ENCODE measurements at places on chromosomes 1 and 21. TPM values are rescaled to one million over a fixed set of nuclear protein-coding genes. Genes with fewer than 3 reads are reported as not detected.

GRCh38 chr1:2311184-2312032 lies 79.9 kb downstream of the MORN1 start:
- peak overlapping the region; percentile 92 for H3K27ac ChIP-seq
- DNase-seq, result peak; percentile 70
- H3K27me3 ChIP-seq, result peaks cover 12% of the 10 kb centered on the region
- H3K4me3 ChIP-seq, result no peak overlapping the region

DNA sequence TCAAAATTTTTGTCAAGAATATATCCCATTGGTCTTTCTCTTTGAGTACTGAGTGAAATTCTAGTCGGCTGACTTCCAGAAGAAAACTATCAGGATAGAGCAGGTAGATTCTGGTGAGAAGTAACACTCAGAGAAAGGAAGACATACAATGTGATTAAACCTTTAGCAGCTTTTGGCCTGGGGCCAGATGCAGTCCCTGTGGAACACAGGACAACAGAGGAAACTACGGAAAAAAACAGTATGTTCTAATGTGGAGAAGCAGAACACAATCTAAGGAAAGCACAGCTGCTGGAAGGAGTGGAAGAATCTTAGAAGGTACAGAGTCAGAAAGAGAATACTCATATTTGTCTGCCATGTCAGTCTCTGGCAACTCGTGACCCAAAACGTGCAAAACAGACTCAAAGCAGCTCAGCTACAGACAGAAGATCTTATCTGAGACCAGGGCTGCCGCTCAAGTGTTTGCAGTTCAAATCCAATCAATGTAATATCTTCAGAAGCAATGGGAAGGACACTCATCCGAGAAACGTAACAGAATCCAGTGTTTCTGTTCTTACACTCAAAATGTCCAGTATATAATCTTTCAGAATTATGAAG lies 283.8 kb downstream of the MRPL39 start:
- no peak overlapping the region for H3K4me3 ChIP-seq
- H3K4me1 ChIP-seq, result no peaks in the 10 kb centered on the region
- no peak for DNase-seq
- no peaks in the 10 kb centered on the region for H3K36me3 ChIP-seq
- no peaks in the 10 kb centered on the region for H3K27me3 ChIP-seq
- no peak overlapping the region for H3K27ac ChIP-seq

- peaks cover 18% of the 10 kb centered on the region for H3K4me1 ChIP-seq
- H3K27me3 ChIP-seq, result no peaks in the 10 kb centered on the region
- no peaks in the 10 kb centered on the region for H3K36me3 ChIP-seq
- DNase-seq, result peak; percentile 56
These were observed 35.8 kb downstream of the PLEKHA6 start for GRCh38 chr1:204323887-204324286.

The SCAMP3 gene
- total RNA-seq, result 15.8 TPM

GRCh38 chr1:233518344-233518743 lies 95.6 kb upstream of the KCNK1 start:
- no peaks in the 10 kb centered on the region for H3K36me3 ChIP-seq
- H3K4me1 ChIP-seq, result no peaks in the 10 kb centered on the region
- no peak overlapping the region for H3K4me3 ChIP-seq
- DNase-seq, result peak; percentile 42

The OR2L13 gene
- total RNA-seq, result not detected

- no peaks in the 10 kb centered on the region for H3K4me1 ChIP-seq
- no peak for DNase-seq
- no peaks in the 10 kb centered on the region for H3K36me3 ChIP-seq
- no peak overlapping the region for H3K4me3 ChIP-seq
These were observed 131.4 kb upstream of the COL6A1 start for GRCh38 chr21:45850181-45850580.

The ERICH3 gene
- not detected for total RNA-seq

The E2F2 gene
- total RNA-seq, result 27.8 TPM

DNA sequence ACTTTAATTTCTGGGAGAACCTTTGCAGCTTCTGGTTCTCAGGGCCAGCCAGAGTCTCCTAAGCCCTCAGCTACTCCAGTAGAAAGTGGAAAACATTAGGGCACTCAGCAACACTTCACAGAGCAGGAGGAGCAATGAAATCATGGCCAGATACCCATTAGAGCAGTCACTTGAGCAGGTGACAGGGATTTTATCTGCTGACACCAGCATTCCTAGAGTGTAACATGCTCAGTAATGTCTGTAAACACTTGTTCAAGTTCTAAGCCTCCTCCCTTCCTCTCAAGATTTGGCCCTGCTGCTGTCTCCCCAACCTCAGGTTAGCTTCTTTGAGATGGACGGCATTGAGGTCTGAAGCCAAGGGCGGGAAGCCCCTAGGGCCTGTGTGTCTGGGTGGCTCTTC lies 218.0 kb downstream of the GRIK3 start:
- peaks cover 48% of the 10 kb centered on the region for H3K27me3 ChIP-seq
- H3K4me1 ChIP-seq, result no peaks in the 10 kb centered on the region
- no peak overlapping the region for H3K27ac ChIP-seq
- DNase-seq, result no peak

DNA sequence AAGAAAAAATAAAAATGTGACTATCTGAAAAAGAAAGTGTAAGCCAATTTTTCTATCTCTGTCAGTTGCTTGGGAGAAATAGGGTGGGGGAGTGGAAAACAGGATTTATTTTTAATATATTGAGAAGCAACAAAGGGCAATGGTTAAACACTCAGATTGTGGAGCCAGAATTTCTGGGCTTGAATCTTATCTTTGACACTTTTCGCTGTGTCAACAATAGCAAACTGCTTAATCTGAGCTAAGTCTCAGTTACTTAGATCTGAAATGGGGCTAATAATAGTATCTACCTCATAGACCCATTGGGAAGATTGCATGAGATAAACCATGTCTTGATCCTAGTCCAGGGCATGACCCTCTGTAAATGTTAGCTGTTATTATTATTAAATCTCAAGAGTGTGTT lies 468.1 kb downstream of the ADGRL2 start:
- H3K36me3 ChIP-seq, result no peaks in the 10 kb centered on the region
- H3K27me3 ChIP-seq, result no peaks in the 10 kb centered on the region
- no peak overlapping the region for H3K4me3 ChIP-seq

The PI4KB gene
- 108 TPM for total RNA-seq

The NBPF4 gene
- not detected for total RNA-seq

GRCh38 chr1:183600136-183600535 lies 9.9 kb upstream of the NCF2 start:
- H3K27me3 ChIP-seq, result no peaks in the 10 kb centered on the region
- H3K36me3 ChIP-seq, result no peaks in the 10 kb centered on the region
- H3K27ac ChIP-seq, result peak overlapping the region; percentile 26
- no peak for DNase-seq

The MRAP gene
- not detected for total RNA-seq

The S100A16 gene
- 192 TPM for total RNA-seq

DNA sequence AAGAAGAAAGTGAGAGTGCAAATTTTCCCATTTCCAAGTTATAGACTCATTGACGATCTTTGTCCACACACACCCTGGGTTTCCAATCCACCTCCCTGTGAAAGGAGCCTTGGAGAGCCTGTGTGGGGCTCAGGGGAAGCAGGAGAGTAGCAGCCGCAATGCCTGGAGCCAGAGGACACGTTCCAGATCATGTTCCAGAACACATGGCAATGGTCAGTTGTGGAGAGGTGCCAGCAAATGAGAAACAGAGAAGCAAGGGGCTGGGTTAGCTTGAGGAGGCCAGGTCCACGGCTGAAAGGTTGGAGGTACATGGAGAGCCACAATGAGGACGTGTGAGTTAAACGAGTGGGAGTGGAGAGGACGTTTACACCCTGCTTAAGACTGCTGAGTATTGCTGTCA lies 33.0 kb upstream of the SIPA1L2 start:
- peaks cover 4% of the 10 kb centered on the region for H3K4me1 ChIP-seq
- no peaks in the 10 kb centered on the region for H3K27me3 ChIP-seq
- no peak overlapping the region for H3K27ac ChIP-seq
- H3K4me3 ChIP-seq, result no peak overlapping the region
- no peak for DNase-seq

The LRRC41 gene
- total RNA-seq, result 110 TPM

DNA sequence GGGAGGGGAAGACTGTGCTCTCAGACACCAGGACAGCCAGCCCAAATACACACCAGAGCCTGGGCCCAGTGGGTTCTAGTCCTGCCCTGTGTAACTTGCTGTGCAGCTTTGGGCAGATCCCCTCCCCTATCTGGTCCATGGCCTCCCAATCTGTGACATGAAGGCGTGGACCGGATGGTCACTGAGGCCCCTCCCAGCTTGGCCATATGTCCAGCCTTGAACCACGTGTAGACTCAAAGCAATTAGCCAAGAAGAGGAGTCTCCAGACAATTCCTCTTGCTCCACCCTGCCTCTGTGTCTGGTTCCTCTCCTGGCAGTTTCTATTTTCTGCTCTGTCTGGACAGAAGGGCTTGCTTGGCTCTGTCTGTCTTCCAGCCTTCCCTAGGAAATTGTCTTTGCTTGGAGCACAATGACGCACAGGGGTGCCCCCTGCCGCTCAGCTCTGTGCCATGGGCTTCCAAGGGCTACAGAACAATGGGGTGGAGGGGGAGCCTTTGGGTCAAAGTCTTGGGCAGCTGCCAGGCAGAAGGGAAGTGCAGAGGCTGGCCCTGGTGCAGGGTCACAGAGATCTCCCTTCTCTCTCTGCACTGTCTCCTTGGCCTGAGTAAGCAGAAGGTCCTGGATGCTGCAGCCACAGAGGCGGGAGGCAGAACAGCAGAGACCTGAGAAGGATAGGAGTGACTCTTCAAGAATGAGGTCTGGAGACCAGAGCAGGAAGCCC lies 66.1 kb downstream of the TENT5C start:
- no peaks in the 10 kb centered on the region for H3K36me3 ChIP-seq
- peak; percentile 76 for DNase-seq
- peak overlapping the region; percentile 4 for H3K27ac ChIP-seq
- H3K4me1 ChIP-seq, result peaks cover 55% of the 10 kb centered on the region
- H3K27me3 ChIP-seq, result no peaks in the 10 kb centered on the region

DNA sequence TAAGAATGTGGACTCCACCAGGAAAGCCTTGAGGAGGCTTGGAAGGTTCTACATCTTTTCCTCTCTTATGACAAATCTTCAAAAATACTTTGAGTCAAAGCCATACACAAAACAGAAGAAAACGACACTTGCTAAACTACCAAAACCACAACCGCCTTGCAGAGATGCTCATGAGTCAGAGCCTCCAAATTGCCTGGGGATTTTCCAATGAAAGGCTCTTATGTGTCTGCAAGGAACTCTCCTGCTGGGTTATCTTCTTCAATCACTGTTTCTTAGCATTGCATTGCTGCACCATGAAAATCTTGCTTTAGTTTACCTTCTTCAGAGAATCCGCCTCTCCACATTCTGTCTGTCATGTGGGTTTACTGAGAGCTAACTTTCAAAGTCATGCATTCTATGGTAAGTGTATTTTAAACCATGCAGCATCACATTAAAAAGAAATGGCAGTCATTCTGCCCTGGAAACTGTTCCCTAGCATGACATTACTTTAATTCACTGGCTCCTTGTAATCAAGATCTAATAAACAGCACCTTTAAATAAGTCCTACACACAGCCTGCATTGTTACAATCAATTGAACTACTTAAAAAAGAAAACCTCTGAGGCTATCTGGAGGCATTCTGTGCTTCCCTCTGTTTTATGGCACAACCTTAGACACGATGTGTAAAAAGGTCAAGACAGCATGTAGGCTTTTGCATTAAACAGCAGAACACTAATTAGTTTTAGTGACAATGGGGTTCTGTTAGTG lies 210.0 kb upstream of the FOXD3 start:
- no peaks in the 10 kb centered on the region for H3K4me1 ChIP-seq
- no peak overlapping the region for H3K4me3 ChIP-seq
- H3K36me3 ChIP-seq, result no peaks in the 10 kb centered on the region
- no peaks in the 10 kb centered on the region for H3K27me3 ChIP-seq

- no peak overlapping the region for H3K4me3 ChIP-seq
- no peaks in the 10 kb centered on the region for H3K36me3 ChIP-seq
- peaks cover 77% of the 10 kb centered on the region for H3K4me1 ChIP-seq
These were observed 15.2 kb downstream of the LAMC1 start for GRCh38 chr1:183038333-183038866.

DNA sequence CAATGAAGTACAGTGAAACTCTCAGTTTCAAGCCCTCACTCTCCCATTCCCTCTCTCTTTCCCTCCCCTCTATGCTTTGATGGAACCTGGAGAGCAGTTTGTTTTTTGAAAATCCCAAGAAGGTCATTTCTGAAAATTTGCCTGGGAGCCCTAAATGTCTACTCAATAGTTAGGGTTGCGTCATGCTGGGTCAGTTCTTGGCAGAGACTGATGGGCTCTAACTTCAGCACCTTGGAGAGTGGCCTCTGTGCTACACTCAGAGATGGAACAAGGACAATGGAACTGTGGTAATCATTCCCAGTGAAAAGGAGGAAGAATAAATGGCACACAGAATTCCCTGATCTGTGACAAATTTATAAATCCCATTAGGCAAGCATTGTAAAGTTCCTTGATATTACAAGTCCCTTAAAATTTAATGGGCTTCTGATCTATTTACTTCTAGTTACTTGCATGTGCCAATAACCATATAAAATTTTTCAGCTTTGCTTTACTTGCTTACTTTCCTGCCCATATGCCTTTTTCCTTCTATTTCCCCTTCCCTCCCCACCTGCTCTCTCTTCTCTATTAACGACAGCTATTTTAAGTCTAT lies 182.9 kb upstream of the KCND3 start:
- H3K4me1 ChIP-seq, result no peaks in the 10 kb centered on the region
- no peaks in the 10 kb centered on the region for H3K36me3 ChIP-seq
- no peaks in the 10 kb centered on the region for H3K27me3 ChIP-seq
- no peak overlapping the region for H3K4me3 ChIP-seq

DNA sequence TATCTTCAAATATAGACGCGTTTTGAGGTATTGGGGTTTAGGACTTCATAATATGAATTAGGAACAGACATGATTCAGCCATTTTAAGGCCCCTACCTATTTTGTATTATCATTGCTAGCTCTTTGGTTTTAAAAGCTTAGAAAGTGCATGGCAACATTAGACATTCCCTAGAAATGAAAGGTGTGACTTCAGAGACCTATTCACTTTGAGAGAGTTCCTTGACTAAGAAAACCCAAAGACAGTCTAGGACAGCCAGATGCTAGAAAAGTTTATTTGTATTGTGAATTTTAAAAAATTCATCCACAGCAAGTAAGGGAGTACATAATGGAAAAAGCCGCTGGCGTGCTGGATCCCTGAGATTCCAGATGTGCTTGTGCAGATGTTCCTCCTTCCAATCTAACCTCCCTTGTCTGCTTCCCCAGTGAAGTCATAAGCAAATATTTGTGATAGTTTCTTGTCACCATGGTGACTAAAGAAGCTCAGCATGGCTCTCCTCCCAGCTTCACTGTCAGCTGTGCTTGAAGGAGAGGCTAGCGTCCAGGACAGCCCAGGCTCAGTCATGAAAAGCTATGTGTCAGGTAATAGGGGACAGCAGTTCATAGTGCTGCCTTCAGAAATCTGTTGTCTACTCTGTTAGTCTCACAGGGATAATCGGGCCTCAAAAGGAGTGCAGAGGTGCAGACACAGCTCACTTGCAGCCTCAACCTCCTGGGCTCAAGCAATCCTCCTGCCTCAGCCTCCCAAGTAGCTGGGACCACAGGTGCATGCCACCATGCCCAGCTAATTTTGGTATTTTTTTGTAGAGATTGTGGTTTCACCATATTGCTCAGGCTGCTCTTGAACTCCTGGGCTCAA lies 34.8 kb downstream of the KPNA6 start:
- peak; percentile 31 for DNase-seq
- H3K27me3 ChIP-seq, result no peaks in the 10 kb centered on the region
- no peak overlapping the region for H3K4me3 ChIP-seq
- H3K36me3 ChIP-seq, result no peaks in the 10 kb centered on the region
- H3K4me1 ChIP-seq, result peaks cover 29% of the 10 kb centered on the region

The PLA2G5 gene
- 7.0 TPM for total RNA-seq

Measured in stomach (tissue), 19 donors.